Kidney tubule cell (primary cell): ENCODE measurements at places on chromosomes 2 and 18.
A peak's percentile ranks its signal among the peaks of the same experiment; 100 is the strongest.

GRCh38 chr2:168992026-168992425, 39.1 kb downstream of the ABCB11 start:
- no peak for DNase-seq

DNA sequence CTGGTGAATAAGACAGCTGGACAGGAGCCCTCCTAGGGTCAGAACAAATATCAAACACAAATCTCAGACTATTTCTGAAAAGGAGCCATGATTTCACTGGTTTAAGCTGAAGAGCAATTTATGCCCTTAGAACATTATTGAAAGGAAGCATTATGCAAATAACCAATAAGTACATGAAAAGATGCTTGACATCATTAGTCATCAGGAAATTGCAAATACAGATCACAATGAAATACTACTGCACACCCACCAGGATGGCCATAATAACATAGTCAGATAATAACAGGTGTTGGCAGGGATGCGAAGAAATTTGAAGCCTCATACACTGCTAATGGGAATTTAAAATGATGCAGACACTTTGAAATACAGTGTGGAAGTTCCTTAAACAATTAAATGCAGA, 176.4 kb upstream of the RAB6C start:
- peak; percentile 29 for DNase-seq

DNA sequence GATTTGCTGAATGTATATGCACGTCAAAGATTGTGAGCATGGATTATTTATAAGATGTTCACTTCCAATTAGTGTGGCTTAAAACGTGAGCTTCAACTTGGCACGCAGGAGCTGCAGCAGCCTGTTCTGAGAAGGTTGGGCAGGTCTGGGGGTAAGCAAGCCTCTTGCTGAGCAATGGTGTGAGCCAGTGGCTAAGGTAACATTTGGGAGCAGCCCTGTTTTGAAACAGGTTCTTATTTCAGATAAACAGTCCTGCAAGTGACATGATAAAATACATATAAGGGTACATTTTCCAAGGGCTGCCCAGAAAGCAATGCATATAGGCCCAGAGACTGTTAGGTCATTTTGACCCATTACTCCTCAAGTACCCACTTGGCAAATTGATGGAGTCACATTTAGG, 415.3 kb downstream of the ZNF521 start:
- DNase-seq = no peak

GRCh38 chr18:36139245-36139644, 9.5 kb downstream of the ELP2 start:
- DNase-seq = peak; percentile 50

DNA sequence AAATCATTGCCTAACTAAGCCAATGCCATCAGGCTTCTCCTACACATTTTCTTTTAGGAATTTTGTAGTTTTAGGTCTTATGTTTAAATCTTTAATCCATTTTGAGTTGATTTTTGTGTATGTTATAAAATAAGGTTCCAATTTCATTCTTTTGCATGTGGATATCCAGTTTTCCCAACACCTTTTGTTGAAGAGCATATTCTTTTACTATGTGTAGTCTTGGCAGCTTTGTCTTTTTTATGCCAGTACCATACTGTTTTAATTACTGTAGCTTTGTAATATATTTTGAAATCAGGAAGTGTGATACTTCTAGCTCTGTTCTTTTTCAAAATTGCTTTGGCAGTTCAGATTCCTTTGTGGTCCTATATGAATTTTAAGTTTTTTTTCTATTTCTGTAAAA, 11.0 kb downstream of the FASTKD2 start:
- no peak for DNase-seq

DNA sequence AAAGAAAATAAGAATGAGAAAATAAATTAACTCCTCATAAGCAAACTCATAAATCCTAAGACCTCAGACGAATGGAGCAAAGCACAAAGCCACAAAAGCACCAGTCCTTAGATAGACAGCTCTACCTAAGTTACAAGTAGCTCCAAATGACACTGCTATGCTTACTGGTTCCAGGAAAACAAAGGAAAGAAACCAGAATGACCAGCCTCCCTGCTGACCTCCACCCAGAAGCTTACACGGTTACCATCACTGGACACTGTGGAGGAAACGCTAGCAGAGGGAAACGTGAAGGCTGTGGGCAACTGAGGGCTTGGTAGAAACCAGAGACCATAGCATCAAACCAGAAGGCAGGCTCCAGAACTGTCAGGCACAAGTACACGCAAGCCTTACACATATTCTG, 67.8 kb downstream of the STK39 start:
- DNase-seq = no peak

DNA sequence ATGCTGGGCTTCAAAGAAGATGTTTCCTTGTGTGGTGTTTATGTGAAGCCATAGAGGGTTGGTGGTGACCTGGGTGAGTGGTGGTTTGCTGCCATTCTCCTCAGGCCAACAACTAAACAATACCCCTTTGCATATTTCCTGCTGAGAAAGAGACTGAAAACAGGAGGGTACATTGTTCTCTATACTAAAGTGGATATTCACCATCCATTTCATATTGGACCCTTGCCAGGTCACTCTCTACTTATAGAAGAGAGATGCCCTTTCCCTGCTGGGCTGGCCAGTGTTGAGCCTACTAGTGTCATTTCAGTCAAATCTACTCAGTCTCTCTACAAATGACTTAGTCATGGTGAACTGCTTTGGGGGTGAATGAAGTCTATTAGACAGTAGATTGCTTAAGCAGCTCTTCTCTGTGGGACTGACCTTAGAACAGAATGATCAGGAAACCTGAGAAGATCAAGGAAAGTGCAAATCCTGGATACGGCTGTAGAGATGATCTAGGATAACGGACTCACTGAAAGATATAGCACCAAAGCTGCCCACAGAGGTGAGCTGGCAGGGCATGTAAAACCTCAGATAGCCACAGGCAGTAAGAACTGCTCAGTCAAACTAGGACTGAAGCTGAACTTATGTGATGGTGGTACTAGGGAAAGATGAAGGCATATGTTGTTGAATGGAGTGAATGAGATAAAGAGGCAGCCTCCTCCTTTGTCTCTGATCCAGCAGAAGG, 154.9 kb downstream of the MYO3B start:
- DNase-seq = no peak

DNA sequence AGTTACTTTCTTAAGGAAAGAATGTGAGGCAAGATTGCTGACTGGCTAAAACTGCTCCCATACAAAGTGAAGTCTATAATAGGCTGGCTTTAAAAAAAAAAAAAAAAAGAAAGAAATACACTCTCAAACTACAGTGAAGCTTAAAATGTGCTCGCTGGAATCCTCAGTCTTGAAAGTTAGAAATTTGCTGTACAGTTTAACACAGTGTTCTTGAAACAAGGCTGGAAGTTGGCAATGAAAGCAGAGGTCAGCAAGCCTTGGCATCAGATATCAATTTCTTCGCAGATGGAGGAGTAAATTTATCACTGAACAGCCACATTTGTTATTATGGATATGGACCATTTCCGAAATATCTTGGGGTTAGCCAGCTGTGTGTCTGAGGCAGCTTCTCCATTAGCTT, 392.9 kb downstream of the ZNF516 start:
- DNase-seq = no peak

DNA sequence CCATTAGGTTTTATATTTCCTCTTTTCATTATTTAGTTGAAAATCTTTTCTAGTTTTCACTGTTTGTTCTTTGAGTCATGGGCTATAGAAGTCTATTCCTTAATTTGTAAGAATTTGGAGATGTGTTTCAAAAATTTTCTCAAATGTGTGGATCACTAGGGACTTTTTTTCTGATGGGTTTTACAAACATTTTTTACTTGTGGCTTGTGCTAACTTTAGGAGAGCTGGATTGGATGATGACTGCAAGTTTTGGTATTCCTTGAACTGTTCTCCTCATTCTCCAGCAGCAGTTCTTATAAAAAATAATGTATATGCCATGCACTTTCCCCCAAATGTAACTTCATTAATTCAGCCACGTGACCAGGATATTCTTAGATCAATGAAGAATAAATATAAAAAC, 94.7 kb upstream of the CWC22 start:
- DNase-seq = no peak

DNA sequence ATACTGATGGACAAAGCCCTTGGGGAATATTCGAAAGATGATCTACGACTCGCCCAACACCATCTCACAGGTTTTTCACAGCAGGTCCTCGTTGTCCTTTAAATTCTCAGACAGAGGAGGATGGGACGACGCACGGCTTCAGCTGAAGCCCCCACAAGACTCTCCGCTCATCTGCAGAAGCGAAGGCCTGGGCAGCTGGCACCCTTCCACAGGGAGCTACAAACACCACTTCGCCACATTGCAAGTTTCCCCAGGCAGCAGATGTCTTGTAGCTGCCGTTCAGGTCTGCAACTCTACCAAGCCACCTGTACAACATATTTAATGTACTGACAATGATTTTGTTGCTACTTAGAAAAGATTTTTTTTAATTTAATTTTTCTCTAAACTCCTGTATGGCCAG, 642.9 kb downstream of the ZEB2 start:
- DNase-seq = no peak

DNA sequence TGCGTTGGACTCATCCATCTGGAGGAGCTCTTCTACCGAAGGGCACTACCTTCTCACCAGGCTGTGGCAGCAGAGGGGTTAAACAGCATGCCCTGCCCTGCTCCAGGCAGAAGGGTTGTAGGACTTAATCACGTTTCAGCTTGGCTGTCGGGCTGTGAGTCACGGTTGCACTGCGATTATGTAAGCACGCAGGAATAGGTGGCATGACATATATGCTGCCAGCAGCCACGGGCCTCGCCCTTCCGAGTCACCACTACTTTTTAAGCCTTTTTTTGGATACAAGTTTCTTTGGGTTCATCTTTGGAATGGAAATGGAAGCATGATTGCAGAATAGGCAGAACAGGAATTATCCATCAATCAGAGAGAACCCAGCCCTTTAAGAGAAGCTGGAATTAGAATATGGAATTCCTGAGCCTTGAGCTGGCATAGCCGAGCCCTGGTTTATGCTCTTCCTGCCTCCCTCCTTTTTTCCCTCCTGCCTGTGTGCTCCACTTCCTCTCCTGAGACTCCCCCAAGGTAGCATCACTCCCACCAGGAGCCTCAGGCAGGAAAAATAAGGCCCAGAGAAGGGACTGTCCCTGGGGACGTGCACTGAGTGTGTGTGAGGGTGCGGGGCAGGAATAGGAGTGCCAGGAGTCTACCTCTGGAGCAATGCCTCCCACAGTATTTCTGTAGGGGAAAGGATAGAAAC, 86.8 kb downstream of the SEMA4F start:
- peak; percentile 97 for DNase-seq

- DNase-seq = no peak
Measured at GRCh38 chr2:189217051-189217450, 37.5 kb upstream of the COL5A2 start.

GRCh38 chr2:36362291-36362690, 6.7 kb downstream of the CRIM1 start:
- peak; percentile 63 for DNase-seq

DNA sequence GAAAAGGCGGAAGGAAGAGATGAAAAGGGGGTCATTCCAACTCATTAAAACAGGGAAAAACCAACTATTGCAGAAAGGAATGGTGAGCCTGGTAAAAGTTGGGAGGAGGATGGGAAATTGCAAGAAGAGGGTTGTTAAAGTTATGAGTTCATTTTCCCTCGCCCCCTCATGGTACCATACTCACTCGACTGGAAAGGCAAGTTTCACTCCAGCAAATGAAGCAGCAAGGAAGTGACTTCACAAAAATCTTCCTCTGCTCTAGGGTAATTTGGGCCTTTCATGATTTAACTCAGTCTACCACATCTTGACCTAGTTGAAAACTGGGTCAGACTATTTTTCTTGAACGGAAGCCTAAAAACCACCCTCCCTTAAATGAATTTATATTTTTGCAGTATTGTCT, 22.8 kb upstream of the DAW1 start:
- DNase-seq = peak; percentile 76

GRCh38 chr2:234496835-234497593, at the start of gene ARL4C:
Gene ARL4C, minus strand, starts transcription at chr2:234497081. Its CDS starts 495 bp downstream, at chr2:234496586.
- DNase-seq = peak; percentile 91

DNA sequence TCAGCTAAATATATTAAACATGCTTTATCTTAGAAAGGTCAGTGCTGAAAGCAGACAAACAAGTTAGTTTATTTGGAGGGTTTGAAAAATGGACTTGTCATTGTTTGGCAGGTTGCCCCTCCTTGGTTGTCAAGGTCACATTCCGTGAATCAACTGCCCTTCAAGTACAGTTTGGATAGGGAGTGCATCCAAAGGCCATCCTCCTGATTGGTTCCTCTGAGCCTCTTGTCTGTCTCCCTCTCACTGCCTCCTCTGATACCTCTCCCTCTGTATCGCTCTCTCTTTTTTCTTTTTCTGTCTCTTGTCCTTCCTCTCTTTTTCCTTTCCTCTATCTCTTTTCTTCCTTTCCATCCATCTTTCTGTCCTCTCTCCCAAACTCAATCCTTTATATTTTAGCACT, 5.4 kb downstream of the ITGAV start:
- no peak for DNase-seq

GRCh38 chr2:27074738-27075565, 3.5 kb upstream of the EMILIN1 start:
- DNase-seq = no peak

DNA sequence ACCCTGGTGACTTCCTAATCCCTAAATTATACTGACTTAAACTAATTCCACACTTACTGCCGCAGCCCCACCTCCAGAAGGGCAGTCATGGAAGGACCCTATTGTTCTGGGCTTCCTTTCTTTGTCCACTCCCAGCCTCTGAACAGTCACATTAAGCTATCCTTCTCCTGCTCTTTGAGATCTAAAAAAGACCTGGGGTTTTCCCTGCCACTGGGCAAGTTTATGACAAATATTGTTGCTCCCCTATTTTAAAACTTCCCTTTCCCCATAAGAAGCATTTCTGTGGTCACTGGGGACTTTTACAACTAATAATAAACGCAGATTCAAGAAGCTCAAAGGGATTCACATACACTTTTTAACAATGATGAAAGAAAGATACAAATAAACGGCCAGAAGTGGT, 47.2 kb upstream of the XPO1 start:
- no peak for DNase-seq

- no peak for DNase-seq
Measured at GRCh38 chr2:112811276-112811831, 25.2 kb downstream of the IL1B start.

DNA sequence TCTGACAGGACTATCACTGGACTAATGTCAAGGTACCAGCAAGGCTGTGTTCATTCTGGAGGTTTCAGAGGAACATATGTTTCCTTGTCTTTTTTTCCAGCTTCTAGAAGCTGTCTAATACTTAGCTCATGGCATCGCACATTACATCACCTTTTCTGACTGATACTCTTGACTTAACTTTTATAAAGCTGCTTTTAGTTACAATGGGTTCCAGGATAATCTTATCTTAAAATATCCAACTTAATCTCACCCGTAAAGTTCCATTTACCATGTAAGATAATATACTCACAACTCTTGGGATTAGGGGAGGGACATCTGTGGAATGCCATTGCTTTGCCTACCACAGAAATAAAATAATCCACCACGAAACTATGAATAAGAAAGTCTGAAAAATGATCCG, 394.2 kb downstream of the CDH19 start:
- DNase-seq = no peak
